Ovary (tissue), 10 donors: ENCODE measurements at places on chromosomes 4 and X. TPM values are rescaled to one million over a fixed set of nuclear protein-coding genes. Genes with fewer than 3 reads are reported as not detected.

ARHGEF6 gene
- polyA plus RNA-seq = 37.9 TPM

MAGEB10 gene
- 0.04 TPM for polyA plus RNA-seq

GYG2 gene
- 3.1 TPM for polyA plus RNA-seq

- no peak for DNase-seq
Observed at GRCh38 chrX:126900937-126901336, 81.4 kb downstream of the PRR32 start.

DNA sequence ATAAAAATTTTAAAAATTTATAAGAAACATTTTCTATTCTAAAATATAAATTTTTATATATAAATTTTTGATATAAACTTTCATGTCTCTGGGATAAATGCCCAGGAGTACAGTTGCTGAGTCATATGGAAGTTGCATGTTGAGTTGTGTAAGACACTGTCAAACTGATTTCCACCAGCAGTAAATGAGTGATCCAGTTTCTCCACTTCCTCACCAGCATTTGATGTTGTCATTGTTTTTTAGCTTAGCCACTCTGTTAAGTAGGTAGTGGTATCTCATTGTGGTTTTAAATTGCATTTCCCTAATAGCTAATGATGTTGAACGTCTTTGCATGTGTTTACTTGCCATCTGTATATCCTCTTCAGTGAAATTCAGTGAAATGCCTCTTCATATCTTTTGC, 66.5 kb downstream of the MAMLD1 start:
- no peak for DNase-seq

GRCh38 chr4:111649308-111649707, 495.9 kb upstream of the FAM241A start:
- no peak for DNase-seq

- DNase-seq = no peak
Observed at GRCh38 chr4:121791481-121791880, 9.6 kb upstream of the EXOSC9 start.

GRCh38 chr4:211033-211511, 86.8 kb downstream of the ZNF718 start:
- no peak for DNase-seq

DNA sequence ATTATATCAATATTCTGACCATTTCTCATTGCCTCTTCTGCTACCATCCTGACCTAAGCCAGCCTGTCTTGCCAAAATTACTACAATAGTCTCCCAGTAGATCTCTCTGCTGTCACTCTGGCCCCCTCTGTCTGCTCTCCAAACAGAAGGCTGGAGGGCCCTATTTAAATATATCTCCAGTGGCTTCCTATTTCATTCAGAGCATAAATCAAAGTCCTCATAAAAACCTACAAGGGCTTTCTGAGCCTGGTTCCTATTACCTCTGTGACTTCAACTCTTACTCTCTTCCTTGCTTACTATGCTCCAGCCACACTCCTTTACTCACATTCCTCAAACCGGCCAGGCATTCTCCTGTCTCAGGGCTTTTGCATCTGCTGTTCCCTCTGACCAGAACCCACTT, 19.0 kb downstream of the IGSF1 start:
- no peak for DNase-seq

GRCh38 chrX:51024106-51024696, 113.7 kb downstream of the BMP15 start:
- no peak for DNase-seq

- no peak for DNase-seq
Observed at GRCh38 chr4:90171491-90171890, 44.3 kb downstream of the CCSER1 start.

DNA sequence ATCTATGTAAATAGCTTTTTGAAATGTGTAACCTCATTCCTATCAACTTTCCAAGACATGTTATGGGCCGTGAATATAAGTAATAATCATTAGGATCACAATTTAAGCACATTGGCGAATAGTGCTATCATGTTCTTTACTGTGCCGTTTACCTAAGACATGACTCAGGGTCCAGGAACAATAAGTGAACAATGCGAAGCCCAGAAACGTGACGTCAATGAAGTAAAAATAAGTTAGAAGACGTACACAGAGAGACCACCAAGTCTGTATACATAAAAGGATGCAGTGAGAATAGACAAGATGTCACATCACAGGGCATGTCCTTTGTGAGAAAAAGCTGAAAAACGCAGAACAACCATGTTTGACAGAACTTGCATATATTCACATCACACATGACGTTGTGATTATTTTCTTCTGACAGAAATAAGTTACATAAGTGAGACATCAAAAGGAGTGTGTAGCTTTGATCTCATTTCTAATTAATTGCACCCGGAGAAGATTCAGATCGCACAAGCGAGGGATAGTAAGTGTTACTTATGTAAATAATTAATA, 49.4 kb upstream of the FAT1 start:
- DNase-seq = no peak

DNA sequence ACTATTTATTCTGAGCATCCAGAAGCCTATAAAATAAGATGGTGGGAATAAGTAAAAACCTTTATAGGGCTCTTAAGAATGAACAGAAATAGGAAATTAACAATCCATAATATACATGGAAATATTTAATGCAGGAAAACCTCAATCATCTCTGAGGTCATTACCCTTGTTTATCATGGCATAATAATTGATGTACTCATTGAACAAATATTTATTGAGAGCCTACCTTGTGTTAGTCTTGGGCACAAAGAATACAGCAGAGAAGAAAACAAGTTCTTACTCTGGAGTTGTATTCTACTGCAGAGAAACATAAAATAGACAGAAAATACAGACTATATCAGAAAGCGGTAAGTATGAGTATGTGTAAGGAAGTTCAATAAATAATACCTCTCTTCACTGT, 167.2 kb downstream of the COX18 start:
- no peak for DNase-seq

DNA sequence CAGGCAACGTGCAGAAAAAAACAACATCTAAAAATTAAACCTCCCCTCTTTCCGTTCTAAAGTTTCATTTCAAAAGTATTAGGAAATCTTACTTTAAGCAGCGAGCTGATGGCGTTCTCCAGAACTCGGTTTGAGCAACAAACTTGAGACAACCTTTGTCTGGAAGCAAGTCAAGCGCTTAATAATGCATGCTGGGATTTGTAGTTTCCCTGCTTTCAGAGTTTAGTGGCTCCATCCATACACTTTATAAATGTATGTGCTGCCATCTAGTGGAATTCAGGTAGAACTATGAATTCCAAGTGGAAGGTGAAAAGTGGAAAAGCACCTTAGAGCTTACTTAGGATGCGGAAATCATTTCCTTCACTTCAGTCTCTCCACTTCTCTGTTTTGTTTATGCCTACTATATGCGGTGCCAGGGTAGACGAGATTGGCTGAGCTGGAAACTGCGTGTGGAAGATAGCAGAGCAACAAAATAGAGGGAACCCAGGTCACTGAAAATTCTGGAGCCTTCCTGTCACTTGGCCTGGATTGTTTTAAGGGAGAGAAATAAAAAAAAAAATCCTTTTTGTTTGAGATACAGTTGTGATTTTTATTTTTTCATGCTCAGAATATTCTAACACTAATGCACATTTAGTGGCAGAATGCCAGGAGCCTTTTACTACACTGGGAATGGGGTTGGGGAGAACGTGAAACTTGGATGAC, at the start of gene BDH2:
Gene BDH2 (minus strand): TSS at position 144 of the 702 bp plus-strand sequence. CDS start 3,580 bp downstream, outside the sequence.
- DNase-seq = no peak

- DNase-seq = no peak
Observed at GRCh38 chr4:183097231-183098018, 1.6 kb upstream of the WWC2 start.

GRCh38 chr4:161457311-161457710, 706.5 kb downstream of the FSTL5 start:
- no peak for DNase-seq
